ENCODE measurements at places on chromosomes 6 and 20.

GRCh38 chr20:46939031-46939965 lies 44.7 kb downstream of the EYA2 start:
- no peak for DNase-seq

DNA sequence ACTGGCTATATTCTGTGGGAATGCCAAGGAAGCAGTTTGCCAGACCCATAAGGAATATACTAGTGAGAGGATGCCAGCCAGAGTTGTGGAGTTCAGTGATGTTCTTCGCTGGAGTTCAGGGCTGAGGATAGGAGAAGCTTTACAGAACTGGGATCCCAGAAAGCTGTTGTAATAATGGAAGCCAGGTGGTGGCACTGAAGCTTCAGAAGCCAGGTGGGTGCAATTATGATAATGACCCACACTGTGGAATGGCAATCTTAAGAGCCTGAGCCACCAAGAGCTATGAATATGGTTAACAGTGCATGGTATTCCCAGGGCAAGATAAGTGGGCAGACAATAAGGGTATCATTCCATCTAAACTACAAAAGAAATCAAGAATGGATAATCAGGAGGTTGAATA lies 25.1 kb upstream of the ENPP1 start:
- no peak for DNase-seq

DNA sequence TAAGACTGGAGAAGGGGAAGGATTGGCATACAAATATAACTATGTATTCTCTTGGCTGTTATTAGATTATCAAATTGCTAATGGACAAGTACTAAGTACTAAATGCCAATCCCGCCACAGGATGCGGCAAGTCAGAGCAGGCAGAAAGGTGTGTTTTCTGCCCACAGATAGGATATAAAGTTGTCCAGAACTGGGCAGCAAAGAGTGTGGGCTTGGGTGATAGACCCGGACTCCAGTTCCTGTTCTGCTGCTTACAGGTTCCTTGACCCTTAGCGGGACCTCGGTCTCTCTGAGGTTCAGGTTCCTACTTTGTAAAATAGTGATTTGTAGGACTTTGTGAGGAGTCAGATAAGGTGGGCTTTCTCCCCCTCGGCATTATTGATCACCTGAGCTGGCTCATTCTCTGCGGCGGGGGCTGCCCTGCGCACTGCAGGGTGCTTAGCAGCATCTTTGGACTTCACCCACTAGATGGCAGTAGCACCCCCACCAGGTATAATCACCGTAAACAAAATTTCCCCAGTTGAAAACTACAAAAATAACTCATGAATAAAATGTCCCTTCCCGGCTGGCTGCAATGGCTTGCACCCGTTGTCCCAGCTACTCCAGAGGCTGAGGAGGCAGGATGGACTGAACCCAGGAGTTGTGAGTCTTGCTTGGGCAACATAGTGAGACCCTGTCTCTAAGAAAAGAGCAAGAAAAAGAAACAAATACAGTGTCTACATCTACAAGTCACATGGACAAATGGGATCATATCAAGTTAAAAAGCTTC lies 193.1 kb downstream of the DOK5 start:
- DNase-seq = no peak

DNA sequence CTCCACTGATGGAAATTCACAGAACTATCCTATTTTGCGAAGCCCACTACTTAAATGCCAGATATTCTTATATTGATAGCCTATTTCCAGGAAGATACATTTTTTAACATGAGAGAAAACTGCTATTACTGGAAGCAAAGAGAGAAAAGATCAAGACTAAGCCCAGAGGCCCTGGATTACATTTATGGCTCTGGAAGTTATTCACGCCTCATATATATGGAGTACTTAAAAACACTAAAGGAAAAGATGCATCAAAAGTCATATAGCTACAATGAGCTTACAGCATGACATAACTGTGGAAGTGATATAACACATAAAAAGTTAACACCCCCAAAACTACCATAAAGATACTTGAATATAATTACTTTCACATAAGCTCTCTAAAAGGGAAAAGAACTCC lies 19.8 kb downstream of the ATG5 start:
- no peak for DNase-seq

DNA sequence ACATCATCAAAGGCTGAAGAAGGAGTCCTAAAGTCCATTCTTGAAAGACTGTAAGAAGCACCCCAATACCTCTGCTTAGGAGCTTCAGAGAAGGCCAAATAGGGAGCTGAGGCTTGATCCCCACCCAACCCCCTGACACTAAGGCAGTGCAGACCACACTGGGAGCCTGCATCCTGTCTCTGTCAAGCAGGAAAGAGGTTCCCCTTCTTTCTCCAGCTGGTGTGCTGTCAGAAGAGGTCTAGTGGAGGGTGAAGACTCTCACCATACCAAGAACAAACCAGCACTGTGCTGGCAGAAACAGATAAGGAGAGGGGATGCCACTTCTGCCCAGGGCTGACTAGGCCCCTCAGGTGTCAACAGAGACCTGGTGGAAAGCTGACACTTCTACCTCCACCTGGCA lies 19.9 kb downstream of the GZF1 start:
- no peak for DNase-seq

DNA sequence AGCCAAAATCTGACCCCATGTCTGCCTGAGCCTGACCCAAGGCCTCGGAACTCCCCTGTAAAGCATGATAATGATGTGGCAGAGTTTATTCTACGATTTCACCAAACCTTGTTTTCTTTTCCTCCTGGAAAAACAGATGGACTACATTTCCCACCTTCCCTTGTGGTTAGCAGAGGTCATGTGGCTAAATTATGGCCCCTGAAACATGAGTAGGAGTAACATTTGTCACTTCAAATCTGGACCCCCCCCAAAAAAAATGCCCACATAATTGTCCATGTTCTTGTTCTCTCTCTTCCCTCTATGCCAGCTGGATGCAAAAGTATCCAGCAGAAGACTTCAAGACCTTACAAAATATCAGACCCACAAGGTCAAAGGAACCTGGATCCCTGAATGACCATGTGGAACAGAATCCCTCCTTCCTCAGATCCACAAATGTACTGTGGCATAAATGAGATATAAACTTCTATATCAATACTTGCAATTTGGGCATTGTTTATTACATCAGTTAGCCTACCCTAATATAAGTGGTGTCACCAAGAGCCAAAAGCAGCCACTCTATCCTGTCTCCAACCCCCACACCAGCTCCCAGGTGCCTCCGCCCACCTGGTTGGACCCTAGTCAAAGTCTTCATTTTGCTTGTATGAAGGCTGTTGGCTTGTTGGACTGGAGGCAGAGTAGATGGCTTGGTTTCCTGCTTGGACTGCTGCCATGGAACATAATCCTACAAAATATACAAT lies 1.4 kb downstream of the C20orf96 start:
- DNase-seq = no peak

GRCh38 chr20:22455259-22455658 lies 129.1 kb downstream of the FOXA2 start:
- no peak for DNase-seq

GRCh38 chr20:640674-641515 lies 12.1 kb downstream of the SRXN1 start:
- no peak for DNase-seq

DNA sequence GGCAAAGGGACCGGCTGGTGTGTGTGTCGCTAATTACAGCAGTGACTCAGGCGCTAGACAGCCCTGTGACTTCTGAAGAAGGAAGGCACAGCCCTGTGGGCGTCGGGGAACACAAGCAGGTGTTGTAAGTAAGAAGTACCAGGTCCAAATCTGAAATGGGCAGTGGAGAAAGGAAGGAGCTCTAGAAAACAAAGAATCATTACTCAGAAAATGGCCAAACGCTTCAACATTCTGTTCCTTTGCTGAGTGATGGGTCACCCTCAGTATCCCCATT lies 106.8 kb downstream of the PXDC1 start:
- no peak for DNase-seq

DNA sequence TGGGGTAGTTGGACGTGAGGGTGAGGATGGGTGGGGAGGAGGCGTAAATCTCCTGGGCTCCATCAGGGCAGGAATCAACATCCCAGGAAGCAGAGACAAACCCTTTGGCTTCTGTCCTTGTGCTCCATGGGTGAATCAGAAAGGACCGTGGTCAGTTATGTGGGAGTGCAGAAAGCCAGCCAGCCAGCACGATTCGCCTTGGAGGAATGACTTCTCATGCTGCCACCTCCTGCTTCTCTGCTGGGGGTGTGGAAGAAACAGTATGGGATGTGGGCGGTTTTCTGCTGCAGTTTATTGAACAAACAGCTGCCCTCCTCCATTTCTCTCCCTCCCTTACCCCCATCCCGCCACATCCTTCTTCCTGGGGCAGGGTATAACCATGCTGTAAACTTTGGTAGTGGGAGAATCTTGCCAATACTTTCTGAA lies 214.5 kb downstream of the SOX4 start:
- DNase-seq = no peak

DNA sequence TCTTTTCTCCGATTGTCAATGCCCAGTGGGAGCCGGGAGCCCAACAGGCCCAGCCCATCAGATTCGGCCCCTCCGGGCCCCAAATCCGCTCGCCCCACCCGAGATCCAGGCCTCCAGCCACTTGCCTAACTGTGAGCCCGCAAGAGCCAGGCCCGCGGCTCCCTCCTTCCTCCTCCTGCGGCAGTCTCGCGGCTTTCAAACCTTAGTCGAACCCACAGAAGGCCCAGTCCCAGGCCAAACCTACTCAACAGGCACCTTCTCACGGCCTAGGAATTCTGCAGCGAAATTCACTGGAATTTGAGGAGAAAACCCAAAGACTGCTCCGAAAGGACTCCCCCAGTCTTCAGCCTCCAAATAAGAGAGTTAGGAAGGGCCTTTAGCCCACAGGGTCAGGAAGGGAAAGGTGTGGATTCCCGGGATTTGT lies 2.8 kb upstream of the TFAP2A start:
- DNase-seq = no peak

DNA sequence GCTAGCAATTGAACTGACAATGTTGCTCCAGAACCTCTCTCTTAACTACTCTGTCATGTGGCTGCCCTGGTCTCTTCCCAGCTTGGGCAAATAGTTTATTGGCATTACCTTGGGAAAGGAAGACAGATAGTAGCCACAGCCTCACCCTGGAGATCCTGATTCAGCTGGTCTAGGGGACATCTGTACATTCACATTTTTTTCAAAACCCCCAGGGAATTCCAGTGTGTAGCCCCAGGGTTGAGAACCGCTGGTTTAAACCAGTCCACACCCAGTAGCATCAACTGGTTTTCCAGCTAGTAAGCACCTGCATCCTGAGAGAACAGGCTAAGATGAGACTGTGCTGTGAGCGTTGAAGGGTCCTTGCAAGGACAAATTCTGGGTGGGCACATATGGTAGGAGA lies 9.6 kb downstream of the SCUBE3 start:
- DNase-seq = no peak

GRCh38 chr6:29483186-29483585 lies 4.6 kb downstream of the MAS1L start:
- DNase-seq = no peak

DNA sequence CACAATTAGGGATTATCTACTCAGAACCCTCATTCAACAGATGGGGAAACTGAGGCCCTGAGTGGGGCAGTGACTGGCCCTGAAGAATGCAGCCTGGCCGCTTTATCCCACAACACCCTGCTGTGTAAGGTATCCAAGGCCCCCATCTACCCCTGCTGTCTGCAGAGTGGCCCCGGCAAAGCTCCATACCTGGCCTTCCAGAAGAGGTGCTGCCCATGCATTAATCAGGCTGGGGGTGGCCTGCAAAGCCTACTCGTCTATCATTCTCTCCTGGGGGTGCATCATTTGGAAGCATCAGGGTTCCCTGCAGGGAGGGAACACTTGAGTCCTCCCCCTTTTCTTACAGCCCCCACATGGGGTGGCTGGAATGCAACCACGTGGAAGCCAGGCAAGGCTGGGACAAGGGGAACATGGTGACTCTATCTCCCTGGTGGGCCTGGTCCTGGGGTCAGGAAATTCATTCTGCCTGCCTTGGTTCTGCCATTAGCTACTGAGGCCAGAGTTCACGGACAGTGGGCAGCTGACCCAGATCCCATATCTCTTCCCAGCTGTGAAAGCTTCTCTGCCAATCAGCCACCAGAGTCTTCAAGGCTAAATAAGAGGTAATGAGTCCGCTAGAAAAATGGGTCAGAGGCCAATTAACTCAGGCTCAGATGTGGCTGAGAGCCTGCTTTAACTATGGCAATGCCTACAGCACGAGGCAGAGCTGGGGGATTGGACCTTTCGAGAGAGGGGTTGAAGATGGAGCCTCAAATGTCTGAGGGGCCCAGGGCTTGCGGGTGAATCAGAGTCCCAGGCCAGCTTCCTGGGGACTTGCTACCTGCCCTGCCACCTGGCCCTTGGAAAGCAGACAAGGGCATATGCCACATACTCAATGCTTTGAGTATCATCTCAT lies 72.3 kb upstream of the TOX2 start:
- DNase-seq = no peak

DNA sequence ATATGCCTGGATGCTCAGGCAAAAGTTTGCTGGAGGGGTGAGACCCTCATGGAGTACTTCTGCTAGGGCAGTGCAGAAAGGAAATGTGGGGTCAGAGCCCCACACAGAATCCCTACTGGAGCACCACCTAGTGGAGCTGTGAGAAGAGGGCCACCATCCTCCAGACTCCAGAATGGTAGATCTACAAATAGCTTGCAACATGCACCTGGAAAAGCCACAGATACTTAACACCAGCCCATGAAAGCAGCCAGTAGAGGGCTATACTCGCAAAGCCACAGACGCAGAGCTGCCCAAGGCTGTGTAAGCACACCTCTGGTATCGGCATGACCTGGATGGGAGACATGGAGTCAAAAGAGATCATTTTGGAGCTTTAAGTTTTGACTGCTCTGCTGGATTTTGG lies 60.7 kb upstream of the GJE1 start:
- DNase-seq = no peak

DNA sequence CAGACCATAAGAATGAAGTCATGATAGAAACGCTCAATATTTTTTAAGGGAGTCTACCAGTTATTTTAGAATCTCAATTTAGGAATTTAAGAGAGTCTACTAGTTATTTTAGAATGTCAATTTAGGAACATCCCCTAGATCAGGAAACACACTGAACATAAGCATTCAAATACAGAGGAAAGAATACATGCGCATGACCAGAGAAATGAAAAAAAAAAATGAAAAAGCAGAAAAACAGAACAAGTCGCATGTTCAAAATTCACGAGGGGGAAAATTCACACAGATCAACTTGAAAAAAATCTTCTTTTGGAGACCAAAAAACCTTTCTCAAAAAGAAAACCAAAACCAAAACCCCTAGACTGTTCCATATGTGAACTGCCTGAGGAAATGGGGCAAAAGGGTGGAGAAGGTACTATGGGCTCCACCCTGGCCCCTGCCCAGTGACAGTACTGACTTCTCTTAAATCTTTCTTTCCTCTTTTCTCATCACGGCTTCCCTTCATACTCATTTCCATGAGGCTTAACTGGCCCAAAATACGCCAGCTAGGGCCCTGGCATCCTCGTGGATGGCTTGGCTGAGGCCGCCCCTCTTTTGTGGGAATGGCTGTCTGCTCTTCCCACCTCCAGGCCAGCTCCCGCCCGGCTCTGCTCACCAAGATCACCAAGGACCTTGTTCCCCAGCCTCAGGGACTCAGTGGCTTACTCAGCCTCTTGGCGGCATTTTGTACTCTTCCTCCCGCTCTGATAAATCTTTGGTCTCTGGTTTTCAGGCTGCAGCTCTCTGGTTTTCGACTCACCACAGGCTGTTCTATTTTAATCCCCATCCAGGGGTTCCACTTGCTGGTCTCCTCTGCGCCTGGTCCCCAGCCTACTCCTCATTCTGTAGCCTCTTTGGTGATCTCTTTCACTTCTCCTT lies 11.2 kb downstream of the ZBTB2 start:
- no peak for DNase-seq
